ENCODE measurements at places on chromosomes 4 and X.

DNA sequence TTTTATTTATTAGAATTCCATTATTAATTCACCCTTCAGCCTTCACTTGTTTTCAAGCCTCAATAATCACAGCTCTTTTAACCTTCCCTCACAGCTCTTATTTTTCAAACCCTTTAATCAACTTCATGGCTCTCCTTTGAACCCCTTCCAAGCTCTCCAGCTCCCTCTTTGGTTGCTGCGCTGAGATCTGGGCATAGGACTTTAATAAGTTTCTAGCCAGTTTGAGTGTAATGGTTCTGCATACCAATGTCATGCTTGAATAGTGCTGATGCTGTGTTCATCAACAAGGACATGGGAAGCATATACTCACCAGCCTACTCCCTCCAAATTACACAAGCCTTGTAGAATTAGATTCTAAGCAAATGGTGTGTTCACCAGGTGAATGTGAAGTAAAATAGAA is 3.5 kb upstream of the RNF212 start:
- no peak for DNase-seq

- no peak for DNase-seq
These were observed 9.8 kb upstream of the UTP3 start for GRCh38 chr4:70678383-70678999.

DNA sequence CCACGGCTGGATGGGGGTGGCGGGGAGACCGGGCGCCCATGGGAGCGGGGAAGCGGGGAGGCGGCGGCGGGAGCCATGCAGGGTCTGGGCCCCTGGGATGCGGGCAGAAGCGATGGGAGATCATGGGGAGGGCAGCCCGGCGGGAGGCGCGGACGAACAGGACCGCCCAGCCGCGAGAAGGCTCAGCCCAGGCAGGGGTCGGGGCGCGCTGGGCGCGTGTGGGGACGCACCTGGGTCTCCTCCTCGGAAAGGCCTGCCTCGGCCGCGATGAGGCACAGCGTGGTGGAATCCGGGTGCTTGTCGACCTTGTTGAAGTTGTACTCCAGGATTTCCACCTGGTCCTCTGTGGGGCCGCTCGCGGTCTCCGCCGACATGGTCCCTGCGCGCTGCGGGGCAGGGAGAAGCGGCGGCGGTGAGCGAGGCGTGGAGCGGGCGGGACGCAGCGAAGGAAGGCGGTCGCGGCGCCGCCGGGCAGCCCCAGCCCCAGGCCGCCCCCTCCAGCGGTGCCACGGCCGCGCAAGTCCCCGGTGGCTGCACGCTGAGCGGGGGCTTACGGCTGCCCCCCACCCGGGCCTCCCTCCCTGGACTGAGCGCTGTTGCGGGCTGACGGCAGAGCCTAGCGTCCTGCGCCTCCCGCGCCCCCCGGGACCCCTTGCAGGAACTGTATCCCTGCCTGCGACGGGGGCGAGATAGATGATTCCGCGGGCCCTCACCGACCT is 25.3 kb downstream of the HOPX start:
- DNase-seq: no peak

DNA sequence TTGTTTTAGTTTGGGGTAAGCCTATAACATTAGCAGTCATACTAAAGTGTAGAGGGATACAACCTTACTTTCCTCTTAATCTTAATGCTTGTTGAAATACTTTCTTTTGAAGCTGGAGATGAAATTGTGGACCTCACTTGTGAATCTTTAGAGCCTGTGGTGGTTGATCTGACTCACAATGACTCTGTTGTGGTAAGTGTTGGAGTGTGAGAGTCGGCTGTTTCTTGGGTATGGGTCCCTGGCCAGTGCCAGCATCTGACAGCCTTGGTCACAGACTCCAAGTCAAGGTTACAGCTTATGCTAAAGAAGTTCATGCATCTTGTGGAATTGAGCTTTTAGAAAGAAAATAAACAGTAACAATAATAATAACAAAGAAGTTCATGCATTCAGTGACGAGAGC is 31.6 kb downstream of the RNF4 start:
- no peak for DNase-seq

GRCh38 chrX:29295987-29296680 is 708.9 kb downstream of the IL1RAPL1 start:
- no peak for DNase-seq

GRCh38 chr4:99061048-99061700 is 27.4 kb downstream of the ADH5 start:
- no peak for DNase-seq

DNA sequence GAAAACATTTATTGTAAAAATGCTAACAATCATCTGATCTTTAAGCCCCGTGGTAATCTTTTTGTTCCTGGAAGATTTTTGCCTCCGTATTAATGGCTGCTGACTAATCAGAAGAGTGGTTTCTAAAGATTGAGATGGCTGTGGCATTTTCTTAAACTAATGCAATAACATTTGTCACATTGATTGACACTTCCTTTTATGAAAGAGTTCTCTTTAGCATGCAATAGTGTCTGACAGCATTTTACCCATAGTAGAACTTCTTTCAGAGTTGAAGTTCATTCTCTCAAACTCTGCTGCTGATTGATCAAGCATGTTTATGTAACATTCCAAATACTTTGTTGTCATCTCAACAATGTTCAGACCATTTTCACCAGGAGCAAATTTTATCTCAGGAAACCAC is 26.8 kb upstream of the UGT2B4 start:
- no peak for DNase-seq

DNA sequence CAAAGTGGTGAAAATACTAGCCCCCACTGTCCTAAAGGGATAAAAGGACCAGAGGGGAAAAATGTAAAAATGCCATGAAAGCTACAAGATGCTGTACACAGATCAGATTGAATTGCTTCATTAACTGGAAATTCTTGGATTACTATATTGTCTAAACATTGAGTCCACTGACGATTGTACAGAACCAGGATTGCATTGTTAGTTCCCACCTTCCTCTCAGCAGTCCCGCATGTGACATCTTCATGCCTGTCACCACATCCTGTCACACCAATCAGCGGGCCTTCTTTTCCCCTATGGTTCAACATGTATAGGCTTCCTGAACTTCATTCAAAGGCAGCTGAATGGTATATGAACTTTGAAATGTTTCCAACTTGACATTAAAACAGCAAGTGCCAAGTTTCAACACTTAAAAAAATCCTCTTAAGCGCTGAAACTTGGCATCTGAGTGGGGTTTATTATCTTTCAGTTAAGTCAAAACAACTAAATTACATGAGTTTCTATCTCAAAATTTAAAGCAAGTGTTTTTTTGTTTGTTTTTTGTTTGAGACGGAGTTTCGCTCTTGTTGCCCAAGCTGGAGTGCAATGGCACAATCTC is 24.6 kb downstream of the ZRSR2 start:
- no peak for DNase-seq

GRCh38 chr4:93217431-93217830 is 611.1 kb upstream of the ATOH1 start:
- no peak for DNase-seq

DNA sequence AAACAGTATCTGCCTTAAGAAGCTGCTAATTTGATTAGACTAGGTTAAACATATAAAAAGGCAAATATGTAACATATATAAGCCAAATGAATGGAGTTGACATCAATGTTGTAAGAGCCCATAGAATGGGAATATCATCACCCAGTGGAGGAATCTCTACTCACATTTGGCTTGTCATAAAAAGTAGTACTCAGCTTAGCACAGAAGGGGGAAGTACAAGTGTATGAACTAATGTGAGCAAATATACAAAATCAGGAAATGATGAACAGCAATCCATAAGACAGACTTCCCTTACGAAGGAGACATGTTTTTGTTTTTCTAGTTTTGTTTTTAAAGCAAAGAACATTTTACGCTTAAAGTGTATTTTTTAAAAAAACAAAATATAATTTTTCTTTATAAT is 74.9 kb downstream of the MAB21L2 start:
- no peak for DNase-seq

GRCh38 chr4:15182600-15183220 is 180.4 kb downstream of the CPEB2 start:
- no peak for DNase-seq

GRCh38 chr4:126056116-126056650 is 741.4 kb downstream of the FAT4 start:
- no peak for DNase-seq

DNA sequence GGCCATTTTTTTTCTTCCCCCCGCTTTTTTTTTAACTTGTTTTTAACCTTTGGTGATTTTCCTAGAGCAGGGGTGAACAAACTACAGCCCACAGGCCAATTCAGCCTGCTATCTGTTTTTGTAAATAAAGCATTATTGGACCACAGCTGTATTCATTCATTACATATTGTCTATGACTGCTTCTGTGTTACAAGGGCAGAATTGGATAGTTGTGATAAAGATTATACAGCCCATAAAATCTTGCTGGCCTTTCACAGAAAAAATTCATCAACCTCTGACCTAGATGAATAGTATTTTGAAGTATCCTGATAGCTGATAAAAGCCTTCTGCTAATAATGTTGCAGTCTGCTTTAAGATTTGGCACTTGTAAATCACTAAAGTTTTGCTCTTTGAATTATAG is 63.4 kb downstream of the SMAD1 start:
- DNase-seq: no peak

- DNase-seq: no peak
These were observed 140.9 kb downstream of the STIM2 start for GRCh38 chr4:27001398-27002164.

- no peak for DNase-seq
These were observed 376.9 kb upstream of the CTSO start for GRCh38 chr4:156330436-156331031.

GRCh38 chrX:1554469-1555210 is 17.7 kb upstream of the P2RY8 start:
- no peak for DNase-seq

DNA sequence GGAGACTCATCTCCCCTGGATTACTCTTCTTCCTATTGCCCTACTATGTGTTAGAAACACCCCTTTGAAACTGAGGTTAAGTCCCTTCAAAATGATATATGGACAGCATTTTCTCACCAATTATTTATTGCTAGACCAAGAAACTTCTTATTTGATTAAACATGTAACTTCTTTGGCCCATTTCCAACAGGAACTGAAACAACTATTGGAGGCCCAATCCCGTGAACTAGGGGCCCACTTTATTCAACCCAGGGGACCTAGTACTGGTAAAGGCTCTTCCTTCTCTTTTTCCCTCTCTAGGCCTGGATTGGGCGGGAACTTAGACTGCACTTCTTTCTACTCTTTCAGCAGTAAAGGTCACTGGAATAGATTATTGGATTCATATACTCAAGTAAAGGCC is 16.7 kb upstream of the COL25A1 start:
- no peak for DNase-seq

DNA sequence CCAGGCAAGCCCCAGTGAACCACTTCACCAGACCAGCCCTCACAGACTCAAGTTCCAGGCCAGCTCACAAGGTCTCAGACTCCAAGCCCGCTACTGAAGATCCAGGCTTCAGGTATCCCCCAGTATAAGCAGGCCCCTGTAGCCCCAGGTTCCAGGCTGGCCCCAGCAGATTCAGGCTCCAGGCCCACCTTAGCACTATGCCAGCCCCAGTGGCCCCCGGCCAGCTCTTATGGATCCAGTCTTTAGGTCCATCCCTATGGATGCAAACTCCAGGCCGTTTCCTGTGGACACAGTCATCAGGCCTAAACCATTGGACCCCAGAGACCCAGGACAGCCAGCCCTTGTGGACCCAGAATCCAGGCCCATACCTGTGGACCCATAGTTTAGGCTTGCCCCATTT is 277.8 kb upstream of the MAGEB18 start:
- no peak for DNase-seq

GRCh38 chrX:132819711-132820264 is 138.6 kb downstream of the HS6ST2 start:
- no peak for DNase-seq

- no peak for DNase-seq
These were observed 63.9 kb upstream of the HOPX start for GRCh38 chr4:56745042-56745441.

DNA sequence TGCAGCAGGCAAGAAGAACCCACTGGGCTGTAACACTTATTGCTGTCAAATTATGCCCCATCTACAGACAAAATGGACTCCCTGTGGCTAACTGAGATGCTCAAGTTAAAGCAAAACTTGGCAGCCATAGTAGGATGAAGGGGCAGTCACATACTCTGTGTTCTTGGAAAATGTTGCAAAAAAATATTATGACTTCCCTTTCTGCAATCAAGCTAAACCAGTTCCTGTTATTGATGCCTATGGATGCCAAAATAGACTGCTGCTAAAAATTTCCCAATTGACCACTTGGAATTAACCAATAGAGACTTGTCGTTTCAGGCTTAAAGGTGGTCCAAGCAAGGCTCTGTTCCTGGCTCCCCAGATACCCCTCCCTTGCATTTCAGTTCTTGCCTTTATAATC is 49.5 kb downstream of the IQCM start:
- no peak for DNase-seq

DNA sequence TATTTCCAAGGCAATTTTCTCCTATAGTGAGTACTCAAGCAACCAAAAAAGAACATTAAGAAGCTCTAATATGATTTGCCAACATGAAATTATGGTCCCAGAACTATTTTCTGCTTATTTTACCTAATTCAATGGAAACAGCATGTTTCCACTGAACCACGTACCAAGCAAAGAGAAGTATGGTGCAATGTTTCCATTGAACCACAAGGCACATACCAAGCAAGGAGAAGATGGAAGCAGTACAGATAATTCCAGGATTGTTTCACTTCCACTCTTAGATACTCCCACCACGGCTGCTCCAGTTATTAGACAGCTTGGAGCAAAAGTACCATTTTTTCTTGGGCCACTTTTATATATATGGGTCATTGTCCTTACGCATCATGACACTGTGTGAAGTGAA is 164.9 kb downstream of the RNF150 start:
- no peak for DNase-seq

- DNase-seq: no peak
These were observed 317.6 kb downstream of the BCOR start for GRCh38 chrX:39779952-39780783.

GRCh38 chr4:111230265-111230664 is 607.4 kb upstream of the PITX2 start:
- DNase-seq: no peak

DNA sequence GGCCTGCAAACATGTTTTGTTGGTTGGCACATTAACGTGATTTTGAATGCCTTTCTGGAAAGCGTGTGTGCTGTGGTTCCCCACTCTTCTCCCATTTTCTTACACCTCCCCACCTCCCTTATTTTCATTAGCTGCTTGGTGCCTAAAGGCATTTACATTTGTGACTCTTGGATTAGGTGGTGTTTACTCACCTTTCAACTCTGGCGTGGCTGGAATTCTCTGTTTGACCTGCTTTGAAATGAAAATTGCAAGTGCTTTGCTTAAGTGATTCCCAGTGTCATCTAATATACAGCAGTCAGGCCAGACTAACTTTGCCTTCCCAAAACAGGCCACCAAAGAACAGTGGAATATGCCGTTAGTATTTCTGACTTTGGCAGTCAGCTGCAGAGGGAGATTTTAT is 80.5 kb downstream of the NHSL2 start:
- no peak for DNase-seq
